Stimulated activated CD4-positive, alpha-beta T cell treated with anti-CD3 and anti-CD28 coated beads, Interleukin-4, amount 100 ng/mL, for 1 hour (primary cell): ENCODE measurements at places on chromosomes 7 and 10.

GRCh38 chr10:48556065-48556464 is 48.8 kb downstream of the ARHGAP22 start:
- no peak for DNase-seq

DNA sequence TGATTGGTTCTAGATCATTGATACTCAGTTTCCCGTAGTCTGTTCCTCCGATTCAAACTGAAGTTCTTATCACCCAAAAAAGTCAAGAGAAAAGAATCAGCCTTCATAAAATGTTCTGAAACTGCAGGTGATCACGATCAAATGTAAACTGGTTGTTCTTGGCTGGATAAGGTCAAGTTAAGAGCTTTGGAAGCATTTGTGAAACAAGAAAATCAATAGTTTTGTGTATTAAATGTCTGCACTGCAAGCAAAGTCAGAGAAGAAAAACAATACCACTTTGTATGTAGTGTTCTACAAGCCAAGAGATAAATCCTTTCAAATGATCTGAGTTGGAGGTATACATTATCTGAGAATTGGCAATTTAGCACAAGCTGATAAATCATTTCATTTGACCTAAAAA is 710.3 kb downstream of the SORCS1 start:
- DNase-seq, result no peak

GRCh38 chr7:7271094-7271874 is 88.9 kb downstream of the C1GALT1 start:
- no peak for DNase-seq

GRCh38 chr7:64559206-64559605 is 3.7 kb downstream of the ZNF680 start:
- no peak for DNase-seq

DNA sequence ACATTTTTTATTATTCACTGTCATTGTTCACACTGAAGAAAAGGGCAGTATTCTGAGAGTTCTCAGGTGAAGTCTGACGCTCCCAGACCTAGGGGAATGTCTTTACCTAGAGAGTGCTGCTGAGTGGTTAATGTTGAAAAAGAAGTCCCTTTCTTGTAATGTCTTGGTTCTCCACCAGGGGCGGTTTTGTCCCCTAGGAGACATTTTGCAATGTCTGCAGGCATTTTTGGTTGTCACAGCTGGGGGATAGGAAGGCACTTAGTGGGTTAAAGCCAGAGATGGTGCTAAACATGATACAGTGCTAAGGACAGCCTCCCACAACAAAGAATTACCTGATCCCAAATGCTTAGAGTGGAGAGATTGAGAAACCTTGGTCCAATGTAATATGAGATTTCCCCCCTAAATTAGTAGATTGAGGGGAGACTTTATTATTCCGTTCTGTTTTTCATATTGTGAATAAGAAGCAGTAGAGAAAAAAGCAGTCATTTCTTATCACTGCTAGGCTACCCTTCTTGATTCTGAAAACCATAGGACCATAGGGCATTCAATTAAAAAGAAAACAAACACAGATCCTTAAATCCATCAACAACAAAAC is 13.1 kb downstream of the UMAD1 start:
- DNase-seq, result no peak

DNA sequence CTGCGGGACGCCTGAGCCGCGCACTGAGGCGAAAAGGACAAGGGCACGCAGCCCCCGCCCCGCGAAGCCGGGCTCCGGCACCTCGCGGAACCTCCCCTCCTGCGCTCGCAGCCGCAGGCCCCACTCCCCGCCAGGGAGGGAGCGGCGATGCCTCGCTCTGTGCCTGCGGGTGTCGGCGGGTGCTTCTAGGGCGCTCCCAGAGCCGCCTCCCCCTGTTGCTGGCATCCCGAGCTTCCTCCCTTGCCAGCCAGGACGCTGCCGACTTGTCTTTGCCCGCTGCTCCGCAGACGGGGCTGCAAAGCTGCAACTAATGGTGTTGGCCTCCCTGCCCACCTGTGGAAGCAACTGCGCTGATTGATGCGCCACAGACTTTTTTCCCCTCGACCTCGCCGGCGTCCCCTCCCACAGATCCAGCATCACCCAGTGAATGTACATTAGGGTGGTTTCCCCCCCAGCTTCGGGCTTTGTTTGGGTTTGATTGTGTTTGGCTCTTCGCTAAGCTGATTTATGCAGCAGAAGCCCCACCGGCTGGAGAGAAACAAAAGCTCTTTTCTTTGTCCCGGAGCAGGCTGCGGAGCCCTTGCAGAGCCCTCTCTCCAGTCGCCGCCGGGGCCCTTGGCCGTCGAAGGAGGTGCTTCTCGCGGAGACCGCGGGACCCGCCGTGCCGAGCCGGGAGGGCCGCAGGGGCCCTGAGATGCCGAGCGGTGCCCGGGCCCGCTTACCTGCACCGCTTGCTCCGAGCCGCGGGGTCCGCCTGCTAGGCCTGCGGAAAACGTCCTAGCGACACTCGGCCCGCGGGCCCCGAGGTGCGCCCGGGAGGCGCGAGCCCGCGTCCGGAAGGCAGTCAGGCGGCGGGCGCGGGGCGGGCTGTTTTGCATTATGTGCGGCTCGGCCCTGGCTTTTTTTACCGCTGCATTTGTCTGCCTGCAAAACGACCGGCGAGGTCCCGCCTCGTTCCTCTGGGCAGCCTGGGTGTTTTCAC is 519 bp downstream of the ITGB8 start:
- peak; percentile 5 for DNase-seq

DNA sequence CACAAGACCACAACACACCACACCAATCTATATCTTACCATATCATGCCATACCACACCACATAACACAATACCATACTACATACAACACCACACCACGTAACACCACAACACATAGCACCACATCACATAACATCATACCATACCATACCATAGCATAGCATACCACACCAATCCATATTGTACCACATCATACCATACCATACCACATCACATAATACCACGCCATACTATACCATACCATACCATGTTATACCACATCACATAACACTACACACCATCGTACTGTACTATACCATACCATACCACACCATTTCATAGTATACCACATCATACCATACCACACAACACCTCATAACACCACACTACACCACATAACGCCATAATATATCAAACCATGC is 335.2 kb upstream of the VWC2 start:
- no peak for DNase-seq

DNA sequence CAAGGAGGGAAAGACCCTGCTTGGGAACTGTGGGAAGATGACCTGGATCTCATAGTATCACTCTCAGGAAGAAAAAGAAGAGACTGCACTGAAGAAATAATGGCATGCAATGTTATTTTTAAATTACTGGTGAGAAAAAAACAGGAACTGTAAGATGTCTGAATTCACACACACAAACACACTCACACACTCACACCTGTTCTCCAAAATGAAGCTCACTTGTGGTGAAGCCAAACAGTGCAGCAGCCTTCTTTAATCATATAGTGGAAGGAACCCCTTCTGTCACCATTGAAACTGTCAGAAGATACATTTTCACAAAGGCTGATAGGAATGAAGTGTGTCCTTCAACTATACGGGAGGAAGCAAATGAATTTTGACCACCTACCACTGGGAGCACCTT is 156.5 kb upstream of the GHITM start:
- DNase-seq, result no peak

DNA sequence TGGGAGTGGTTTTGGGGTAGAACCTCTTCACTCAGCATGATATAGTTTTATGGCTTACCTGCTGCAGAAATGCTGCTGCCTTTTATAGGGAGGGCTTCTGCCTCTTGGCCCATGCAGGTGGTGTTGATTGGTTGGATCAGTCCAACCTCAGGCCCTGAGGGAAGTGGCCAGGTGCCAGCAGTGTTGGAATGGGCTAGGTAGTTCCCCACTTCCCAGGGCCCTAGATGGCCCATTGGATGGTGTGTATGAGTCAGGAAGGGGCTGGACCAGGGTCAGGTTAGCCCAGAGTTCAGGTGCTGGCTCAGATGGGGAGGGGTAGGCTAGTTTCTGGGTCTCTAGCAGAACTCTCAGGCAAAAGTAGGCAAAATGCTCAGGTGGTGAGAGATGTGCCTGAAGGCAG is 455.5 kb downstream of the CCSER2 start:
- DNase-seq, result no peak

DNA sequence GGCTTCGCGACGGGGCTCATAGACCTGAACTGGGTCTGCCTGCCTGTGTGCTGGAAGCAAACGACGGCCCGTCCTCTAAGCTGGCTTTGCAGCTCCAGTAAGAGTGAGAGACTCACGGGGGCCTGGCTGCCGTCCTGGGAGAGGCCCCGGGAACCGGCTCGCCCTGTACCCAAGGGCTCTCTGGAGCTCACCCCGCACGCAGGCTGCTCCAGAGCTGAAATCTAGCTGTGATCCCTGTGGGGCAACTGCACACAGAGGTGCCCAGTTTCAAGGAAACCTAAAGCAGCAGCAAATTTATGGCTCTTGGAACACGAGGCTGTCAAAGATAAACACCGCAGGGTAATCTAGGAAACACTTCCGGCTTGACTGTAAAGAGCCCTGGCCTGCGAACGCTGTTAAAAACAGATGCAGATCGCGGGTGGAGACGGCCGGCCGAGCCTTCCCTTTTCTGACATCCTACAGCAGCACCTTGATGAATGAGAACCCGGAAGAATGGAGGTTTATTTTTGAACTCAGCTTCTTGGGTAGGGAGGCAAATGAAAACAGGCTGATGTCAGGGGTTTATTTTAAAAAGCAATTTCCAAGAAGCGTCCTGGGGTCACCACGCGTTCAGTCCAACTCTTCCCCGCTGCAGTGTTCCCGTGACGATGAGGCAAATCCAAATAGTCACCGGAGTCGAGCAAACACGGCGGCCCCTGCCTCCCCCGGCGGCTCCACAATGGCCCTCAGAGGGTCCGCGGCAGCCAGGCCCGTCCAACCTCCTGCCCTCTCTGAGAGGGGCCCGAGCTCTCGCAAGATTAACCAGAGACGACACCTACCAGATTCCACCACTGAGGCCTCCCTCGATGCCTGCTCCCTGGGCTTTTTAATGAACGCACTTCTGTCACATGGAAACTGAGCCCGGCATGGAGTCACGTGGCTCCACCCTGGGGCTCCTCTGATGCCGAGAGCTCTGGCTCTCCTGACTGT is 29.6 kb downstream of the AMZ1 start:
- no peak for DNase-seq

DNA sequence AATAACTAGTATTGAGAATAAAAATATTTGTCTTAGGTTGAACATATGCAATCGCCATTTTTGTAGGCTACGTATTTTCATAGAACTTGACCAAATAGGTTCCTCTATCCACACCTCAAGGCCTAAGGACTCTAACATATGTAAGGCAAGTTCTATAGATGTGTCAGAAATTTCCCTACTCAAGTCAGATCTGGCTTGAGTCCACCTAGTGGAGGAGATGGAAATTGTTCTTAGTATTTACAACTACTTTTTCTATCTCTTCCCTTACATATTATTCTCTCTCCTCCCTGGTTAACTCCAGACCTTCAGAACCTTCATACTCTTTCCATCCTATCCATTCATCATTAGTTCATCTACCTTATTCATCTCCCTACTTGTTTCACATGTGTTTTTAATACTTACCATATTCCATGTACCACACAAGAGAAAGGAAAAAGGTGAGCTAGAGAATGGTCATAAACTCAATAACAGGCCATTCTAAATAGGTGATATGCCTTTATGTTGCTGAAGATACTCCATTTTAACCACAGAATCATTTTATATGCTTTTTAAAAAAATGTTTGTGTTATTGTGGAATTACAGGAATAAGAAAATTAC is 174.5 kb upstream of the HDAC9 start:
- DNase-seq, result no peak

GRCh38 chr7:69436946-69437345 is 161.3 kb upstream of the AUTS2 start:
- no peak for DNase-seq
